ENCODE measurements at places on chromosomes 13 and 19. TPM values are rescaled to one million over a fixed set of nuclear protein-coding genes. Genes with fewer than 3 reads are reported as not detected.
A peak's percentile ranks its signal among the peaks of the same experiment; 100 is the strongest.

The RNF113B gene
- total RNA-seq = not detected

The MISP gene
- total RNA-seq = 2.0 TPM

The FCAR gene
- not detected for total RNA-seq

The SPC24 gene
- 54.7 TPM for total RNA-seq

The RXFP2 gene
- total RNA-seq = not detected

- no peak for DNase-seq
Measured at GRCh38 chr13:40333226-40333625, 333.2 kb downstream of the FOXO1 start.

DNA sequence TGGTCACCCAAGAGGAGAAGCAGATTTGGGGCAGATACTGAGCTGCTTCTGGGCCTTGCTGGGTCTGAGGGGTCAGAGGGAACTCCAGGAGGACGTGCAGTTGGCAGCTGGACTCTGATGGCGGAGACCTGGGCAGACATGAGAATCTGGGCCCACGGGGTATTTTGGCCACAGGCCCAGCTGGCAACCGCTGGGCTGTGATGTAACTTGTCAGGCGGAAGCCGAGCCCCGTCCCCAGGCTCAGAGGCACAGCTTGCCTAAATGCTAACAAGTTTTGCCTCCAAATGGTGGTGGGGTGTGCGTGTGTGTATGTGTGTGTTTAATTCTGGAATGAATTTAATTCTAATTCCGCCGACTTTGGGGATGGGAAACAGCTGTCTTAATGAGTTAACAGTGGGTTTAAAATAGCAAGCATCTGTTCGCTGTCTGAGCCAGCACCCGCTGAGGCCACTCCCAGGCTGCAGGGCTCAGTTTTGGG, 11.6 kb downstream of the ZNRF4 start:
- DNase-seq = no peak

- no peak for DNase-seq
Measured at GRCh38 chr19:49407079-49407478, 16.2 kb downstream of the PTH2 start.

- no peak for DNase-seq
Measured at GRCh38 chr19:42397263-42398166, 7.4 kb upstream of the CNFN start.

DNA sequence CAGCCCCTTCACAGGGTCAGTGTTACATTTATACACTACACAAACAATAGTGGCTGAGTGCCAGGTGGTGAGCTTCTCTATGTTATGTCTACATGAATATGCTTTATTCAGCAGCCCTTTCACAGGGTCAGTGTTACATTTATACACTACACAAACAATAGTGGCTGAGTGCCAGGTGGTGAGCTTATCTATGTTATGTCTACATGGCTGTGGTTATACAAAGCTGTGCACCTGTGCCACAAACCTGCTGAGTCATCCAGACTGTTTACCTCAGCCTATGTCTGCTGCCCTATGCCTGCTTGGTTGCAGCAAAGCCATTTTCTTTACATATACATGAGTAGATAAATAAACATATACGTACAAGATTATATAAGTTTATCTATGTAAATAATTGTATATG, 76.5 kb downstream of the ZNF726 start:
- DNase-seq = peak; percentile 53
